ENCODE measurements at places on chromosomes 2 and 18.

DNA sequence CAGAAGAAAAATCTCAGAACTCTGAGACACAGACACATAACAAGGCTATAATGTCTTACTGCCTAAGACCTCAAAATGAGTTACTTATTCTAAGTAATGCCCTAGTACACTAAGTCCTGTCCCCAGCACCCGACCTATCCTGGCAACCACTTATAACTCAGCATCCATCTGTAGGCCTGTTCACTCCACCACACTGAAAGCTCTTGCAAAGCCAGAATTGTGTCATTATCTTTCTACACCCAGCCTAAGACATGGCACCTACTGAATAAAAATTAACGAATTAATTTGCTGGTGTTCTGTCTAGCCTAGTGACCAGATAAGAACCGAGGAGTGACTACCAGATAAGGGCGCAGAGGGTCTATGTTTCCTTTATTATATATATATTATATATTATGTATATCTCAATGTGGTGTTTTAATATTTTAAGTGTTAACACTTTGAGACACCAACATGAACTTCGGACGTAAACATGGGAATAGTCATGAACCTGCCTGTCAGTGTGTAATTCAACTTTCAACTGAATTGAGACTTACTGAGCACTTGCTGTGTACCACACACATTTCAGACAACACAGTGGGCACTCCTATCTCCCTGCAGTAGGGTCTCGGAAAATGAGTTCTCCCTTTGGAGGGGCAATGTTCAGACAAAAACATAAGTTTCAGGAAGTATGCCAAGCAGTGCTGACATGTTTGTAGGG lies 27.7 kb downstream of the TMEM131 start:
- no peak for DNase-seq

- DNase-seq: no peak
Measured at GRCh38 chr18:76430636-76431035, 64.4 kb downstream of the ZNF516 start.

GRCh38 chr18:22088029-22088428 lies 81.4 kb upstream of the GATA6 start:
- no peak for DNase-seq

GRCh38 chr2:140526575-140526974 lies 1604.2 kb downstream of the LRP1B start:
- no peak for DNase-seq

DNA sequence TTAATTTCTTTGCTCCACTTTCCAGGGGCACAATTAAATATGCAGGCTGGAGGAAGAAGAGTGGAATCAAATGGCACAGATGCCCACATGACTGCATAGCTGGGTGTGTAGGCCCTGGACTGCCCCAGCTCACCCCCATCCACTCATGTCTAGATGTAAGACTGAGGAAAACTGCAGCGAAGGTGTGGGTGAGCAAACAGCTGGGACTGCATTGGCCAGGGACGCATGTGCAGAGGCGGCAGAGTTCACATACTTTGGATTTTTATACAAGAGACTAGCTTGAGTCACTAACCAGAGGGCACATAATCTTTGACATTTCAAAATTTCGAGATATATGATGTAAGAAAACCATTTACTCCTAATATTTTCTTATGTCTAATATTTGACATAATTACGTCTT lies 60.1 kb downstream of the SPIRE1 start:
- DNase-seq: no peak

DNA sequence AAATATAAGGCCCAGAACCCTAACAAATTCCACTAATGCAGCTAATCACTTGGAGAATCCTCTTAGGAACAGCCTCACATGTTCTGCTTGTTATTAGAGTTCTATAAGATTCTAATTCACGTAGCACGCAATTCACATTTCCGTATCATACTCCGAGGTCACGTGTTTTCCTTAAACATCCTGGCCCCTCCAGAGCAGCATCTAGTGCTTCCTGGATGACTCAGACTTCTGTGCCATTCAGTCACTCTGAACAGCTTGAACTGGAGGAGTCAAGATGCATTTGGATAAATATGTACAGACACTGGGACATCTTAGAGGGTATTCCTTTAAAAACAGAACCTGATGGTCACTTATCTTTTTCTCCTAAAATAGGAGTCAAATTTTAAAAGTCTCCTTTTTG lies 156.5 kb downstream of the MYO5B start:
- no peak for DNase-seq

GRCh38 chr2:219914577-219914976 lies 287.1 kb downstream of the SLC4A3 start:
- no peak for DNase-seq

DNA sequence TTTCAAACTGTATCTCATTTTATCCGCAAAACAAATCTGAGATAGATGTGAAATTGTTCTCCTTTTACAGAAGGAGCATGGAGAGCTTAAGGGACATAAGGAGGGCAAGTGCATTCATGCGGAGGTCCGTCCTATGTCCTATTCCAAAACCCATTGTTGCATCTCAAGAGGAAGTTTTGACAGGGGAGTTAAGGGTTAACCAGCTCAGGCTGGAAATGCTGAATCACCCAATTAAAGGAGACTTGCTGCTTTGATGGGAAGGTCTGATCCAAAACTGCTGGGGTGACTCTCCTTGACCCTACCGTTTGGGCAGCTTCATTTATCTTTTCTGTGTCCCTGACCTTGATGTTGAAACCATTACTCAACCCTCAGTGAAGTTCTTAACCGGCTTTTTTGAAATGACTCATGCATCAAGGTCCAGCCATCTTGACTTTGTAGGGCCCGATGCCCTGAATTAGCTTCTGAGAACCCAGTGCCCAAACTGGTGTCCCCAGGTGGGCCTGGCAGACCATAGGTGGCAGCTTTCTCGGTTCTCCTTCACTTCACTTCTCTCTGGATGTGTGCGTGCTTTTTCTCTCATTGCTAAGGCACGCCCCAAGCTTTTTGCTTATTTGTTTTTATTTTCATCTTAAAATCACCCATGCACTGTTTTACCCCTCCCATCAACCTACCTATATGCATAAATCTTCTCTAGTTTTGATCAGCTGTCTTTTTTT lies 15.9 kb upstream of the TXNDC2 start:
- no peak for DNase-seq

DNA sequence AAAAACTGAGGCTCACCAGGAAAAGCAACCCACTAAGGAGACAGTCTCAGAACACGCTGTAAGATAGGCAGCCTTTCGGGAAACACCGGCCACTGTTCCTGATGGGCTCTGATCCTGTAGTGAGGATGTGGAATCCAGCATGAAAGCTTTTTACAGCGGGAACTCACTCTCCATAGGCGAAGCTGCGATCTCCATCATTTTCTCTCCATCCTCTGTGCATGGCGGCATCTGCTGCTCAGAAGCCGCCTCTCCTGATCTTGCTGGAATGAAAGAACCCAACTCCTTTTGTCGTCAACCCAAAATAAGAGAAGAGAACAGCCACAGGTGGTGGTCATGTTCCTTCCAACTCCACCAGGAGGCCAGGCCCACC lies 49.9 kb downstream of the TMEM18 start:
- no peak for DNase-seq

DNA sequence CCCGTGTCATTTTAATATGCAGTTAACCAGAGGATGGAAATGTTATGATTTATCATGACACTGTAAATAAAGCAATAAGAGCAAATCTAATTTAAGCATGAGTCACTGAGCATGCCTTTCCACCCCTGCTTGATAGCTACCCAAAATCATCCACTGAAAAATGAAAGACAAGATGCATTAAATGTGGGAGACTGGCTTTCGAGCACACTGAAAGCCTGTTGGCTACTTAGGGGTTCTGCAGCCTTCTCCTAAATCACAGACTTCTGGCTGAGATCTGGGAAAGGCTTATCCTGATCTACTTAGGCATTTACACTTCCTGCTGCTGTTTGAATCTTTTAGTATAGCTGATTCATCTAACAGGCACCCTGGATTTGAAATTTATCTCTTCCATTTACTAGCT lies 778.3 kb upstream of the CDH7 start:
- DNase-seq: no peak

DNA sequence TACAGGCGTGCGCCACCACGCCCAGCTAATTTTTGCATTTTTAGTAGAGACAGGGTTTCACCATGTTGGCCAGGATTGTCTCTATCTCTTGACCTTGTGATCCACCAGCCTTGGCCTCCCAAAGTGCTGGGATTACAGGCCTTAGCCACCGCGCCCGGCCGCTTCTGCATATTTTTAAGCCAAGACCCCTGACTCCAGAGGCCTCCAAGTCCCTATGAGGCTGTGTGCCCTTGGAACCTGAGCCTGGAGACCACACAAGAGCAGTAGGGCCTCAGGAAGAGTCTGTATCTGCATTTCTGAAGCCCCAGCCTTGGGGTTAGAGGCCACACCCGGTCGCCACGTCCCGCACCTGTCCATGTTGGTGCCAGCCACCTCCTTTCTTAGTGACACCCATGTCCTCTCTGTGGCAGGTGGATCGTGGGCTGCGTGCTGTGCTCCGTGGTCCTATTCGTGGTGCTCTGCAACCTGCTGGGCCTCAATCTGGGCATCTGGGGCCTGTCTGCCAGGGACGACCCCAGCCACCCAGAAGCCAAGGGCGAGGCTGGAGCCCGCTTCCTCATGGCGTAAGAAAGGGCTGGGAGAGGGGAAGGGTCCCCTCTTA lies 5.3 kb downstream of the PROM2 start:
- DNase-seq: no peak

- no peak for DNase-seq
Measured at GRCh38 chr18:40559556-40559955, 1395.5 kb upstream of the PIK3C3 start.

DNA sequence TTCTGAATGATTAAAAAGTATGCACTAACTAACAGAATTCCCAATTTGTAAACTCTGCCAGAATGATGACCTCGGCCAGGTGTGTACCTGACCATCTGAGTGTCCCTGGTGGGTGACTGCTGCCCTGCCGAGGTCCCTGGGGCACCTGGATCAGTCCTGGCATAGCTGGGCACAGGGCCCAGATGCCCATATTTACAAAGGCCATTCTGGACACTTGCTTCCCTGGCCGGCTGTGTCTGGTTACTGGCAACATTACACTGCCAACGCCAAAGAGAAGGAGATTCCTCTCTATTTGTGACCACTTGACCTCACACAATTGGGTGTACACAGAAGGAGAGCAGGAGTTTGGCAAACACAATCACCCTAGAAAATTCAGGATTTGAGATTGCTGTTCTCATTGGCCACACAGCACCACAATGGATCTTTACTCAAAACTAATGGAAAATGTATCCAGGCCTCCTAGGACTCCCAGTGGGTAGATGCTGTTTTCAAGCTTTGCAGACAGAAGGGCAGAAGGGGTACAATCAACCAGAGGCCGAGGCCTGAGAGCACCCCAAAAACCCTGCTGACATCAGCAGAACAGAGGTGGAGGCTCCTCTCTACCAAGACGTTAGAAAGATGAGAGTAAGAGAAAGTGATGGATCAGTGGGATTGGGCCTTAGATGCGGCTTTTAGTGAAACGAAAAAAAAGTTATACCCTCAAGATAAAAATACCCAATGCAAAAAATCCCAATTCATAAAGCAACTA lies 58.3 kb upstream of the PXDN start:
- no peak for DNase-seq

DNA sequence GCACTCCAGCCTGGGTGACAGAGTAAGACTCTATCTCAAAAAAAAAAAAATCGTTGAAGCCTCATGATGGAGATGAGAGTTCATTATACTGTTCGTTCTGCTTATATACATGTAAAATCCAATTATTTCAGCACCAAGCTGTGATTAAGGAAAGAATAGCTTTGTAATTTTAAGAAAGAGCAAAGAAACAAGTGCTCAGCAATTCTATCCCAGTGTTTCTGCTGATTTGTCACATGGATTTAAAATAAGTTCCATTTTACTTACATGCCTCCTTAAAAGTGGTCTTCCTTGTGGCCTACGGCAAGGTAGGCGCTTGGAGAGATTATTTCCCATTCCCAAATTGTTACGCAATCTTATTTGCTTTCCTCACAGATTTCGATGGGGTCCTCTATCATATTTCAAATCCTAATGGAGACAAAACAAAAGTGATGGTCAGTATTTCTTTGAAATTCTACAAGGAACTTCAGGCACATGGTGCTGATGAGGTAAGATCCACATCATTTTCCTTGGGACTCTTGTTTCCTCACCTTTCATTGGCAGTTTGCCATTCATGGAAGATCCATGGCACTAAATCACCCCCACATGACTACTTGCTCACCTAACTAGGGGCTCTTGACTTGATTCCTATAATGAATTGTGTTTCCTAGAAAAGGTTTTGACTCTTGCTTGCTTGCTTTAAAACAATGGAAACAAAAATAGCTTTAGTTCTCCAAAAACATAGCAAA lies 11.5 kb downstream of the ARPC2 start:
- DNase-seq: no peak

- DNase-seq: no peak
Measured at GRCh38 chr2:218219934-218220333, 2.9 kb downstream of the ARPC2 start.

- DNase-seq: peak; percentile 79
Measured at GRCh38 chr2:98385050-98385699, 38.9 kb downstream of the CNGA3 start.

GRCh38 chr2:32752205-32752604 lies 124.4 kb downstream of the TTC27 start:
- DNase-seq: no peak

- DNase-seq: no peak
Measured at GRCh38 chr18:61754039-61754583, 138.7 kb downstream of the RNF152 start.

Measured in stimulated activated CD4-positive, alpha-beta T cell treated with anti-CD3 and anti-CD28 coated beads, Interleukin-1b, Interleukin-23, amount 100 ng/mL, for 48 hours (primary cell).